Body of pancreas (tissue), 4 donors: ENCODE measurements at places on chromosomes 5 and 9. TPM values are rescaled to one million over a fixed set of nuclear protein-coding genes. Genes with fewer than 3 reads are reported as not detected.
A peak's percentile ranks its signal among the peaks of the same experiment; 100 is the strongest.

Gene UIMC1
- total RNA-seq: 19.1 TPM

DNA sequence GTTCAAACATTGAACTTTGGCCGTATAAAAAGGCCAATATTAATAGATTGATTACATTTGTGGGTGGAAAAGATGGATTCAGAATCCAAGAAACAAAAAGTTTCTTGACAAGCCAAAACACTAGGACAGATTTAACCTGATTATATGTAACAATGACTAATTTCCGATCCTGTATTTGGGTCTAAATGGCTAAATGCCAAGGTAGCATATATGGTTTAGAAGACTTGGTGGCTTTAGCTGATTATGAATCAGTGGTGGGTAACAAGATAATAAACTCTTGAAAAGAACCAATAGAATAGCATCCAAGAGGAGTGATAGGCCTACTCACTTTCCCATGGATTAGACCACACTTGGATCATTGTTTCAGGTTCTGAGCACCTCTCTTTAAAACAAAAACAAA lies 21.8 kb upstream of the ANP32B start:
- H3K36me3 ChIP-seq: no peaks in the 10 kb centered on the region
- H3K27ac ChIP-seq: no peak overlapping the region

DNA sequence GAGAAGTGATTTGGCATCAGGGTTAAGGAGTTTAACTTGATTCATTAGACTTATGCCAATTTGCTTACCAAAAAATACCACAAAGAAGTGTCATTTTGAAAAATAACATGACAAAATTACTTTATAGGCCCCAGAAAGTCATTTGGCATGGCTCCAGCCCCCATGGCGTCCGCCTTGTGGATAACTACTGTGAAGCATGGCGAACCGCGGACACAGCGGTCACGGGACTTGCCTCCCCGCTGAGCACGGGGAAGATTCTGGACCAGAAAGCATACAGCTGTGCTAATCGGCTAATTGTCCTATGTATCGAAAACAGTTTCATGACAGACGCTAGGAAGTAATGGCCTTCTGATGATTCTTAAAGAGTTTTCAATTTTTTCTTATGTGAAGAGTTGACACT lies 35.4 kb upstream of the TGFBR1 start:
- H3K27ac ChIP-seq: no peak overlapping the region
- no peaks in the 10 kb centered on the region for H3K27me3 ChIP-seq
- DNase-seq: no peak
- H3K36me3 ChIP-seq: no peaks in the 10 kb centered on the region
- H3K4me1 ChIP-seq: no peaks in the 10 kb centered on the region
- no peak overlapping the region for H3K4me3 ChIP-seq

DNA sequence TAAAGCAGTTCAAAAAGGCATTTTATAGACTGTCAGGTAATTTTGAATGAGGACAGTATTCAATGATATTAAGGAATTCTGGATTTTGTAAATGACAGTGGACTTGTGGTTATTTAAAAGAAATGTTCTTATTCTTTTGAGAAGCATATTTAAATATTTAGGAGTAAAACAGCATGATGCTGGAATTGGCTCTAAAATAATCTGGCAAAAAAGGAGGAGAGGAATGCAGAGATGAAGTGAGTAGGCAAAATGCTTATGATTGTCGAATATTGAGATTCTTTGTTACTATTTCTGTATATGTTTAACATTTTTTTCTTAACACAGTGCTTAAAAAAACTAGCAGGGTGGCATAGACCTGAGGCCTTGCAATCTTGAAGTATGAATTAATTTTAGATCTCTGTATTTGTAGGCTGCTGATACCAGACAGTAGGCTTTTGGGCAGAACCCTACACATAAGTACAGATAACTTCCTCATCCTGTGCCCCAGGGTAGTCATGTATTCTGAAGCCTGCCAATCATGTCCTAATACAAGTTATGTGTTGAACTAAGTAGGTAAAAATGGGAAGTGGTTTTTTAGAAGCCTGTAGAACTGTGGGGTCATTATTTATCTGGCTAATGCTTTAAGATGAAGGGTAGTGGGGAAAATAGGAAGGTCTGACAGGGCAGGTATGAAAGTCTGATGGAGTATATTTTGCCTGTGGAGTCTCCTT lies 9.4 kb downstream of the CD180 start:
- DNase-seq: no peak
- no peaks in the 10 kb centered on the region for H3K27me3 ChIP-seq
- H3K36me3 ChIP-seq: no peaks in the 10 kb centered on the region
- H3K4me3 ChIP-seq: no peak overlapping the region
- no peaks in the 10 kb centered on the region for H3K4me1 ChIP-seq
- no peak overlapping the region for H3K27ac ChIP-seq

DNA sequence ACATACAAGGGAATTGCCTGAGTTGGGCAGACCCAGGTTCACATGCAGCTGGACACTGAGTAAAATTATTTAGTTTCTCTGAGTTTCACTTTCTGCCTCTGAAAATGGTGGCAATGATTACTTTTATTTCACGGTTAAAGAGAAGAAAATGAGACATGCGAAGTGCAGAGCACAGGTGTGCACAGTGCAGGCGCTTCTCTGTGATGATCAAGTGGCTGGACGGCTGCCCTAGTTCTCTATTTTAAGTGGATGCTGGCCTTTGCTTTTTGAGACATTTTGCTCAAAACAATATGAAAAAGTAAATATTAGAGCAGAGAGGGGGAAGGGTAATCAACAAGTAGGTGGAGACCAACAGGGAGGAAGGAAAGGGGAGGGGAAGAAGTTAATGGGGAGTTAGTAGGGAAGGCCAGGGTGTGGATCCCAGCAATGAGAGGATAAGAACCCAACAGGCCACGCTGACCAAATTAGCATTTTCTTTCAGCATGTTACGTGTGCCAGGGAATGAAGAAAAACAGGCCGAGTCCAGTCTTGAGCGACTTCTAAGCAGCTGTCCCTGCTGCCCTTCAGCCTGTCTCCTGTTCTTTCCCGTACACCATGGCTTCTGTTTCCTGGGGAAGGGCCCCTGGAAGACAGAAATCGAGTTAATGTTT lies 16.1 kb downstream of the SNX18 start:
- no peaks in the 10 kb centered on the region for H3K36me3 ChIP-seq
- H3K4me3 ChIP-seq: no peak overlapping the region
- no peak overlapping the region for H3K27ac ChIP-seq
- peak; percentile 45 for DNase-seq
- H3K4me1 ChIP-seq: peaks cover 55% of the 10 kb centered on the region

DNA sequence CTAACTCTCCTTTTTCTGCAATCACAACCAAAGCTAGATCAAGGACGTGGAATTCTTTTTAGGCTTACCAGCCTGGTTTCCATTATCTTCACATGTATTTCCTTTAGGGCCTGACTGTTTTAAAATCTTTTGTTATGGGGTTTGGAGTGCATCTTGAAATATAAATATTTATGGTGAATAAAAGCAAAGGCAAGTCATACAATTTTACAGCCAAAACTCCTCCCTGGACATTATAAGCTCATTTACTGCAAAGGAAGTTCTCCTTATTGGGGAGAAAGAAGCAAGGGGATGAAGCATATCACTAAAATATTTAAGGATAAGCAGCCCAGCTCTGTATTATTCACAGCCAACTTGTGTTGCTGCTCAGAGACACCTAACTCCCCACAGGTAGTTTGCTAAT lies 132.2 kb upstream of the TARS1 start:
- no peaks in the 10 kb centered on the region for H3K27me3 ChIP-seq
- DNase-seq: no peak
- no peaks in the 10 kb centered on the region for H3K4me1 ChIP-seq
- H3K27ac ChIP-seq: no peak overlapping the region
- no peak overlapping the region for H3K4me3 ChIP-seq

Gene ENTPD2
- total RNA-seq: 1.3 TPM

- no peak overlapping the region for H3K27ac ChIP-seq
- no peaks in the 10 kb centered on the region for H3K27me3 ChIP-seq
- no peaks in the 10 kb centered on the region for H3K36me3 ChIP-seq
- no peak overlapping the region for H3K4me3 ChIP-seq
Observed at GRCh38 chr9:69211424-69212036, 37.5 kb downstream of the TJP2 start.

DNA sequence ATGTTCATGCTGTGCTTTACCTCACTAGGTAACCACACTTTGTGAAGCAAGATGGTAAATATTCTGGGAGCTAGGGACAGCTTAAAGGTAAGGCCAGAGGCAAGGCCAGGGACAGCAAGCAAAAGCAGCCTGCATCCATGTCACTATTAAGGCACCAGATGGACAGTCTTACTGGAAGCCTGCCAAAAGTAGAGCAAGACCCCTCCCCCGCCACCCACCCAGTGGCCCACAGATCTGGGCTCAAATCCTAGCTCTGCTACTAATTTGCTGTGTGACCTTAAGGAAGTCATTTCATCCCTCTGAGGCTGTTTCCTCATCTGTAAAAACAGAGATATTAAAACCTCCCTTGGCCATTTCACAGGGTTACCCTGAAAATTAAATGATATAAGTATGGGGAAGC lies 13.2 kb upstream of the ERMP1 start:
- H3K36me3 ChIP-seq: no peaks in the 10 kb centered on the region
- H3K27me3 ChIP-seq: no peaks in the 10 kb centered on the region
- H3K4me3 ChIP-seq: no peak overlapping the region
- no peak overlapping the region for H3K27ac ChIP-seq
- DNase-seq: no peak
- H3K4me1 ChIP-seq: no peaks in the 10 kb centered on the region

DNA sequence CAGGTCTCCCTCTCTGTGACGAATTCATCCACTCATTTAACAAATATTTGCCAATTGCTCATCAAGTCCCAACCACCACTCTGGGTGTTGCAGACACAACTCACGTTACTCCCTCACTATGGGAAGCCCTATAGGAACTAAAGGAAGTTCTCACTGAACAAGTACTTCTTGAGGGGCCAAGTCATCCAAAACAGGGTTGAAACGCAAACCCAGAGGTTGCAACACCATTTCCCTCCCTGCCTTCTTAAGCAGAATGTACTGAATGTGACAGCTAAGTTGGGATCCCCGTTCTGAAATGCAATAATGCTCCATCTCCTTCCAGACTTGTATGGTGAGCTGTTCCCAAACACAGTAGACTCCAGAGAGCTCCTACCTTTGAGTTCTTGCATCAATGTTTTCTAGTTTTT lies 34.3 kb downstream of the EPB41L4B start:
- H3K36me3 ChIP-seq: no peaks in the 10 kb centered on the region
- no peak for DNase-seq
- peak overlapping the region; percentile 11 for H3K27ac ChIP-seq

Gene OMD
- 0.33 TPM for total RNA-seq

DNA sequence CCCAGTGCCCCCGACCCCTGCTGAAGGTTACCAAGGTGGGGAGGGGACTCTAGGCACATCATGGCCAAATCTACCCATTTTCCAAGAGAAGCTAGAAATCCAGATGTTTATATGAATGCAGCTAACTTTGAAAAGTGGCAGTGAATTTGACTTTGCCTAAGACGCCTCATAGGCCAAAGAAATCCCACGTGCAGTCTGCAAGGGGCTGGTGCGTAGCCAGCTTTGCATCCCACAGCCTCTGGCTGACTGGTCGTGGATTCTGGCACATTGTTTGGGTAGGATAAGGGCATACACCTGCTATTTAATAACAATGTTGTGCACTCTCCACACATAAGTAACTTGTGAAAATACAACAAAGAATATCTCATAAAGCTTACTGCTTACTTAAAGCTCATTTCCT lies 3.5 kb upstream of the GADD45G start:
- H3K36me3 ChIP-seq: no peaks in the 10 kb centered on the region
- no peak for DNase-seq
- H3K4me1 ChIP-seq: peaks cover 25% of the 10 kb centered on the region
- no peaks in the 10 kb centered on the region for H3K27me3 ChIP-seq
- H3K4me3 ChIP-seq: no peak overlapping the region
- no peak overlapping the region for H3K27ac ChIP-seq

DNA sequence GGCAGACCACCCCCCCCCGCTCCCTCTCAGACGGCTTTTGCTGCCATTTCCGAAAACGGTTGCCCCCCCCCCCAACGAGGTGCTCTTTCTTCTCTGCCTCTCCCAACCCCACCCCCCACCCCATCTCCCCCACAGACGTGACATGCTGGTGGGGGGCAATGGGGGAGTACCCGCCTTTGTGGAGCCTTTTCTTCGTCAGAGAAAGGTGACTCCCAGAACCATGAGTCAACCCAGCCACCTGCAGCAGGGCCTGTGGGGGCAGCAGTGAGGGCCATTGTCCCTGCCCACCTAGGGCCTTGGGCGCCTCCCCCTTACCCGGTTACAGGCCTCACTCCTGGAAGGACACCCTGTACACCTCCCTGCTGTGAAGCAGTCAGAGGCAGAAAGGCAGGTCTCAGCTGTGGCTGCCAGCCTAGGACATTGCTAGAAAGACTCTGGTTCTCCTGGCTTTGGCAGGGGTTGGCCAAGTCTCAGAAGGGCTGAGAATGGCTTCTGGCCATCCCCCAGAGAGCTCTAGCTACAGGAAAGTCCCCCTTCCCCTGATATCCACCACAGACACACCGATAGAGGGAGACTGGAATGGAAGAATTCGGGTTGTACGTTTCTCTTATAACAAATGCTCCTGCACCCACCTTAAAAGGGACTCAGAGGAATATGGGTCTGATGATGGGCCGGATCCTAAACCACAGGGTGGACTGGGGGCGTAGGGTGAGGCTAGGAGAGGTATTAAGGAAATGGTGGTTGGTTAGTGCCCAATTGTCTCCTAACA lies 2.2 kb downstream of the DNAJB5 start:
- DNase-seq: peak; percentile 65
- no peaks in the 10 kb centered on the region for H3K36me3 ChIP-seq
- H3K27me3 ChIP-seq: no peaks in the 10 kb centered on the region
- H3K27ac ChIP-seq: peak overlapping the region; percentile 8

Gene HTR4
- total RNA-seq: not detected

DNA sequence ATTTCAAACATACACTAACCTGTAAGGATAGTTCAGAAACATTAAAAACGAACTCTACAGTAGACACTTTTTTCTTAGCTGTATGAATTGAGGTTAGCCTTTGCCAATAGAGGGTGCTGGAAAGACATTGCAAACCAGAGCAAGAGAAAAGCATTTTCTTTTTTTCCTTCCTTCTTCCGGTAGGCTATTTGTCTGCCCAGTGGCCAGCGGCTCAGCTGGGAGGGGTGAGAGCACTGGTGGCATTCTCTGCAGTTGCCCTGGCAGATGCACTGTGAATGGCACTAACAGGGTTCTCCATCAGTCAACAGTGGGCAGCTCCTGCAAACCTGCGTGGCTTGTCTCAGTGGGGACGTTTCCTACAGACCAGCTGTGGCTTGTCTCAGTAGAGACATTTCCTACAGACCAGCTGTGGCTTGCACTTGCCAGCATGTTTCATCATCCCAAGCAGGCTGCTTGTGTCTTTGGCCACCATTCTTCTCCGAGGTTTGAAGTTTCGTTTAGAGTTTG lies 984.5 kb upstream of the CDH18 start:
- no peaks in the 10 kb centered on the region for H3K36me3 ChIP-seq
- DNase-seq: peak; percentile 24
- no peak overlapping the region for H3K4me3 ChIP-seq

GRCh38 chr9:97349400-97349799 lies 41.9 kb downstream of the CCDC180 start:
- H3K27ac ChIP-seq: no peak overlapping the region
- H3K4me1 ChIP-seq: no peaks in the 10 kb centered on the region
- H3K36me3 ChIP-seq: no peaks in the 10 kb centered on the region
- no peak overlapping the region for H3K4me3 ChIP-seq
- DNase-seq: no peak
- H3K27me3 ChIP-seq: no peaks in the 10 kb centered on the region

Gene PLAC8L1
- not detected for total RNA-seq

Gene PCA3
- total RNA-seq: not detected

Gene GARNL3
- 5.9 TPM for total RNA-seq

Gene TSSK1B
- not detected for total RNA-seq

GRCh38 chr5:80064124-80064523 lies 29.0 kb downstream of the THBS4 start:
- no peak overlapping the region for H3K27ac ChIP-seq
- H3K27me3 ChIP-seq: no peaks in the 10 kb centered on the region
- DNase-seq: no peak
- no peaks in the 10 kb centered on the region for H3K4me1 ChIP-seq
- H3K36me3 ChIP-seq: no peaks in the 10 kb centered on the region
